ENCODE measurements at places on chromosomes 13 and 19.

DNA sequence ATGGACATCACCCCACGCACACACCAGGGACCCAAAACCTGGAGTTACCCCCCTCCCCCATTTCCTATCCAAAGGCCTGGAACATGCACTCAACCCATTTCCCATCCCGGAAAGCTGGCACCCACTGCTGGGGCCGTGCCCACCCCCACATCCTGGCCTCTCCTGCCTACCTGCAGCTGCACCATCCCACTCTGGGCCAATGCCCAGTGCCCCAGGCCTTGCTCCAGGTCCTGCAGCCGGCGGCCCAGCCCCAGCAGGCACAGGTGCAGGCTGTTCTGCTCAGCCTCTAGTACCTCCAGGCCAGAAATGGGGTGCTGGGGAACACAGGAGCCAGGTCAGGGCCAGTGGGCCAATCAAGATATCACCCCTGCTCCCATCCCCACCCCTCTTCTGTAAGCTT, 1.7 kb downstream of the SYNE4 start:
- DNase-seq = no peak

- peak; percentile 56 for DNase-seq
Measured at GRCh38 chr13:95677564-95678266, 776 bp downstream of the DNAJC3 start.

- peak; percentile 81 for DNase-seq
Measured at GRCh38 chr19:18999016-18999758, 34.1 kb downstream of the SUGP2 start.

DNA sequence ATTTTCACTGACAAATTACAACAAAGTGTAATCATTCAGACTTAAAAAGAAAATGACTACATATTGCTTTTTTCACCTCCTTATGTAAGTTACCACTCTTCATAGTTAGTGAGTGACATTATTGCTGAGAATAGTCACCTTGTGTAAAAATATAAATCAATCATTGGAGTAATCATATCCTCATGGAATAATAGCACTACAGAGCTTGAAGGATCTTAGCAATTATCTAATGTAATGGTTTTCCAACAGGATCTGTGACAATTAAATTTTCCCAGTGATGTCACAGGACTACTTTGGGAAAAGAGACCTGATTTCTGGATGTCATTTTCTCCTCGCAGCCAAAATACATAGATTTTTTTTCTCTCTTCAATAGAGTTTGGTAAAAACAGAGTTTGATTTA, 833.0 kb upstream of the PCDH9 start:
- no peak for DNase-seq

GRCh38 chr13:75299913-75300862, 181.8 kb downstream of the TBC1D4 start:
- DNase-seq = peak; percentile 28

DNA sequence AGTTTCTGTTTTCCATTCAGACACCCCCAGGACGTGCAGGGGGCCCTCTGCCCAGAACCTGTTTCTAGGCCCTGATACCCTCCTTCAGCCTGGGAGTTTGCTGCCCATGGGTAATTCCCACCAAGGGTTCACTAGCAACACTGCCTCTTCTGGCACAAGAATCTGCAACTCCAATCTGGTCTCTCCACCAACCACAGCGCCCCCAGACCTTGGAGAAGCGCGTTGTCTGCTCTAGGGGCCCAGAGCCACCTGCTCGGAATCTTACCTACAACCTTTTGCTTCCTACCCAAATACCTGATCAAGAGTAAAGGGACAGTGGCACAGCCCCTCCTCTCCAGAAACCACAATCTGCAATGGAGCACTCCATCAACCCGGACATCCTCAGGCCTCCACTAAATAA, 763 bp downstream of the ZNF180 start:
- DNase-seq = peak; percentile 3

GRCh38 chr19:19606021-19606420, 12.5 kb downstream of the PBX4 start:
- no peak for DNase-seq

DNA sequence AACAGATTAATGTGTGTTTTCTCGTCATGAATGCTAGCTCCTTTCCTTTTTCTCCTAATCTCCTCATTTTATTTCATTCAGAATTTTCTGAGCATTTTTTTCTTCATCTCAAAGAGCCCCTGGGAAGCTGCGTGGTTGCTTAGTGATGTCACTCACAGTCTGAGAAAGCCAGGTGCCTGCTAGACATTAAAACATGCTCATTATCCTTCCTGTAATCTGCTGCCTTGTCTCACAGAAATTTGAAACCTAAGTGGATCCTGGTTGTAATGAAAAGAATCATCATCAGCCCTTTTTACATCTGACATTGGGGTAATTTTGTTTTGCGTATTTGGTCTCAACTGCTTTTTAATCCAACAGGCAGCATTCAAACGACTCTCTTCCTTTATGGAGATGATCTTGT, 108.2 kb upstream of the RNF113B start:
- peak; percentile 65 for DNase-seq

GRCh38 chr13:40813667-40814454, 24.4 kb downstream of the SLC25A15 start:
- no peak for DNase-seq

DNA sequence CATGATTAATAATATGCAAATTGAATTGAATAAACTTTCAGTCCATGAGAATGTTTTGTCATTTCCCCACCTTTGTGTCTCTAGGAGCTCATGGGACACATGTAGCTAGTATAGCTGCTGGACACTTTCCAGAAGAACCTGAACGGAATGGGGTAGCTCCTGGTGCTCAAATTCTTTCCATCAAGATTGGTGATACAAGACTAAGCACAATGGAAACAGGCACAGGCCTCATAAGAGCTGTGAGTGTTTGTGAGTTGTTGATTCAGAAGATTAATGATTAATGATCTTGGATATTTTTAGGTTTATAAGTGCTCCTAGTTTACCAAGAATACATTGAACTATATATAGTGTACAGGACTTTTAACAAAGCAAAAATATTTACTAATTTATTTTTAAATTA, 30.1 kb downstream of the TPP2 start:
- no peak for DNase-seq

DNA sequence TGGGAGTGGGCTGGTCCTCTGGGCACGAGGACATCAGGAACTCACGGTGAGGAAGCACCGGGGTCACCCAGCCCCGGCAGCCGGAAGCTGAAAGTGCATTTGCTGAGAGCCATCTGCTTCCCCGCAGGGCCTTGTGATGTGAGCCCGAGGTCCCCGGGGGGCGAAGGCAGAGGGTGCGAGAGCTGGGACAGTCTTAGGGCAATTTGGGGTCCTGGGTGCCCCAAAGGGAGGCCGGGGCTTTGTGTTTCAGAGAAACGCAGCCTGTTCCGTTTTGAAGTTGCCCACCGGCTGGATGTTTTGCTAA, 4.8 kb downstream of the F2RL3 start:
- no peak for DNase-seq

DNA sequence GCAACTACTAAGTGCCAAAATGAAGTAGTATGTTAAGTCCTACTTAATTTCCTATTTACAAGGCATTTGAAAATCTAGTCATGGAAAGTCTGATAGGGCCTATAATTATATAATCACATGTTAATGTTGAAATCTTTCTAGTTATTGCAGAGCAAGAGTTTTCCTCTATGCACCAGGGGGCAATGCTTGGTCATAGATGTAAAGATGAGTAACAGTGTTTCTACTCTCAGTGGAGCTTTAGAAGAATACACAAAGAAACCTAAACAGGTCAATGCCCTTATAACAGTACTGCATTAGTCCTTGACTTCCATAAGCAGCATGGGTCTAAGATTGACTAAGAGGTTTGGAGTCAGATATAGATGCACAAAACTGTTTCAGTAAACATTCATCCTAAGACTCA, 218.7 kb downstream of the KCTD12 start:
- DNase-seq = peak; percentile 28

GRCh38 chr19:45477186-45477585, 9.4 kb downstream of the FOSB start:
- DNase-seq = no peak

DNA sequence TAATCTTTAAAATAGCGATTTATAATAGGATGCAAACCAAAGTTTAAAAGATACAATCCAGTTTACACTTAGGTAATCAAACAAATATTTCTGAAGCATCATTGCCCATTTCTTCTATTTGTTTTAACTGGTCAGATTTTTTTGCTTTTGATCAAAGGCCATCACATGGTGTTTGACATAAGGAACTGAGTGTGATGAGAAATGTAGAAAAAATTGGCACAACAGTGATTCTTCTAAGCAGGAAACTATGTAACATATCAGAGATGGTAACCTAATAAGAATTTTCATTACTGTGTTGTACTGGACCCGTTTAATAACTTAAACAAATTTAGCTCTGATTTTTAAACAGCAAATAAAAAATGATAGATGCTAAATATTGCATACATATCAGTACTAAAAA, 644.7 kb upstream of the KLF12 start:
- no peak for DNase-seq

DNA sequence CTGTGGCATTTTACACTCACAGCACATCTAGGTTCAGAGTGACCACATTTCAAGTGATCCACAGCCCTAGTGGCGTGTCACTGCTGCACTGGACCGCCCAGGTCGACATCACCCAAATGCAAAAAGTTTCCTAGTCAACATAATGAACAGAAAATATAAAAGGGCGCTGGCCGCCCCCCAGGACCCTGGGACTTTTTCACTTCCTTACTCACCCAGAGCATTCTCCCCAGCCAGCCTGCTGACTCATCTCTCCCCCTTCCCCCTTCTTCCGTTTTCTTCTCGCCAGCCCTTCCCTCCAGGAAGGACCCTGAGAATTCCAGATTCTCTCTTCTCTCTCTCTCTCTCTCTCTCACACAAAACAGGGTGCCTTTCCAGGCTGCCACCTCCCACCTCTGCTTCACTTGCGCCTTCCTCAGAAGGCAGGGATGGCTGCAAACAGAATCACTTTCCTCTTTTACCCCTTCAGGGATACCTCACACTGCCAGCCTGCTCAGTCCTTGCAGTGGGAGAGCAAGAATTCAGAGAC, 21.0 kb upstream of the GRWD1 start:
- peak; percentile 82 for DNase-seq
